ENCODE measurements at places on chromosomes 7 and 10.

DNA sequence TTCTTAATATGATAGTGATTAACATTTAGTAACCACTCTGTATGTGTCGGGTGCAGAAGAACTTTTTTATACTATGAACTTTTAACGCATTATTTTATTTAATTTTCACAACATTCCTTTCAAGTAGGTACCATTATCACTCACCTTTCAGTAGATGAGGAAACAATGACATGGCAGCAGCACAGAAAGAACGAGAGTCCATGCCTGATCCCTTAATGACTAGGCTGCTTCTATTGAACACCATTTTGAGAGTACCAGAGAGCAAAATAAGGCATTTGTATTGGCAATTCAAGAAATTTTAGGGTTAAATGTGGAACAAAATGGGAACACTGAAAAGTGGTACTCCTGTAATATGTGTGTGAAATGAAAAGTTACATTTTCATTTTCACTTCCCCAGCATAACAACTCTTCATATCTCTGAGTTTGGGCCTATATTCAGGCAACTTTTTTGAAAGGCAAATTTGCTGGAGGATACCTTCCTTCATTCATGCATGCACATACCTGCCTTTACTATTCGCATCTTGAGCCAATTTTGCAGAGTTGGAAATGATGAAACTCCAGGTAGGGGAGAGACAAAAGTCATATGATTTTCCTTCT is 12.8 kb downstream of the LRRN3 start:
- no peak for DNase-seq

DNA sequence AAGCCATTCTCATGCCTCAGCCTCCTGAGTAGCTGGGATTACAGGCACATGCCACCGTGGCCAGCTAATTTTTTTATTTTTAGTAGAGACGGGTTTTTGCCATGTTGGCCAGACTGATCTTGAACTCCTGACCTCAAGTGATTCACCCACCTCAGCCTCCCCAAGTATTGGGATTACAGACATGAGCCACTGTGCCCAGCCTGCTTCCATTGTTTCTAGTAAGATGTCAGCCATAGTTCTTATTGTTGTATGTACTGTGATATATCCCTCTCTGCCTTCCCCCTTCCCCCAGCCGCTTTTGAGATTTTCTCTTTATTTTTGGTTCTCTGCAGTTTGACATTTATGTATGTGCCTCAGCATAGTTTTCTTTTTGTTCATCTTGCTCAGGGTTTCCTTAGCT is 87.9 kb upstream of the KLF14 start:
- no peak for DNase-seq

- DNase-seq, result no peak
Observed at GRCh38 chr10:34880817-34881216, 65.7 kb upstream of the PARD3 start.

DNA sequence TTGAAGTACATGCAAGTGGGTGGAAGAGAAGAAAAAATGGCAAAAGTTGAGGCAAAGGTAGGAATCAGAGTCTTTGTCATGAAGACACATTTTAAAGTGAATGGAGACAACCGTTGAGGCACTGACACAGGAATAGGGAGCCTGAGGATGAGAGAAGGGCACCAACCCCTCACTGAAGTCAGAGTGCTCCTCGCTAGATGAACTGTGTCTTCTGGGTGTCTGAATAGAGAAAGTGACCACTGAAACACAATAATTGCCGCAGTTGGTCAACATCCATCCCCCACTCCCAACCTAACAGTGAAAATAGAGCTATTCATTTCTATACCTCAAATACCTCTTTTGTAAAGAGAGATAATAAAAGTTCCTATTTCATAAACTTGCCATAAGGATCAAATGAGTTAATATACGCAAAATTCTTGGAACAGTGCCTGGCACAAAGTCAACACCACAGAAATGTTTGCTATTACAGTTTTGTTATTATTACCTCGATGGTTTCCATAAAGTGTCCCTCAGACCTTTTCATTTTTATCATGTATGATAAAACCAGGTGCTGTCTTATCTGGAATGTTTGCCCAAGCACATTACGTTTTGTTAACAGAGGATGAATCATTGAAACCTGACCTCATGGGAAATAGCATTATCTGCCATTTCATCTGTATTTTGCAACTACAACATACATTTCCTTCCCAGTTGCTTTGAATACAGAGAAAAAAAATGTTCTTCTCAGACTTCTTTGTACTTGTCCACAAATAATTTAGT is 61.8 kb upstream of the SP4 start:
- DNase-seq, result no peak

Data from ELF-1 (cell line).